CD14-positive monocyte (primary cell): ENCODE measurements at places on chromosomes 7 and 10. TPM values are rescaled to one million over a fixed set of nuclear protein-coding genes. Genes with fewer than 3 reads are reported as not detected.

GRCh38 chr10:131043039-131043691 is 268.4 kb downstream of the TCERG1L start:
- no peak overlapping the region for H3K27ac ChIP-seq
- no peaks in the 10 kb centered on the region for H3K4me1 ChIP-seq
- H3K4me3 ChIP-seq = no peak overlapping the region
- no peaks in the 10 kb centered on the region for H3K27me3 ChIP-seq

DNA sequence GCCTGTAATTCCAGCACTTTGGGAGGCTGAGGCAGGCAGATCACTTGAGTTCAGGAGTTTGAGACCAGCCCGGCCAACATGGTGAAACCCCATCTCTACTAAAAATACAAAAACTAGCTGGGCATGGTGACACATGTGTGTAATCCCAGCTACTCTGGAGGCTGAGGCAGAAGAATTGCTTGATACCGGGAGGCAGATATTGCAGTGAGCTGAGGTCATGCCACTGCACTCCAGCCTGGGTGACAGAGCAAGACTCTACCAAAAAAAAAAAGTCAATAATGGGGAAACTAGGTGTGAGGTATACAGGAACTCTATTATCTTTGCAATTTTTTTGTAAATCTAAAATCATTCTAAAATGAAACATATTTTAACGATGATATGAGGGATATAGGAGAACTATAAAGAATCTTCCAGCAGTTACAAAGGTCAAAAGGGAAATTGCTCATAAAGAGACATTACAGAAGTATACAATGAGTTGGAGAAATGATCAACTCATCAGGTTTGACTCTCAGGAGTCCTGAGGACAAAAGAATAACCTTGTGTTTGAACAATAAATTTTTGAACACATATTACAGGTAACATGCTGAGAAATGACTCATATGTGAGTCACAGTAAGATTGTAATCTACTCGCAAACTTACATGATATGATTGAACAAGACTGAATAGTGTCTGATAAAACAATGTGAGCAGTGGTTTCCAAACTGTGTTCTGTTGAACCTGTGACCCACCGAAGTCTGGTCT is 272.6 kb downstream of the FGFR2 start:
- no peak overlapping the region for H3K27ac ChIP-seq
- H3K4me1 ChIP-seq = no peaks in the 10 kb centered on the region
- H3K36me3 ChIP-seq = no peaks in the 10 kb centered on the region
- no peak overlapping the region for H3K4me3 ChIP-seq

DNA sequence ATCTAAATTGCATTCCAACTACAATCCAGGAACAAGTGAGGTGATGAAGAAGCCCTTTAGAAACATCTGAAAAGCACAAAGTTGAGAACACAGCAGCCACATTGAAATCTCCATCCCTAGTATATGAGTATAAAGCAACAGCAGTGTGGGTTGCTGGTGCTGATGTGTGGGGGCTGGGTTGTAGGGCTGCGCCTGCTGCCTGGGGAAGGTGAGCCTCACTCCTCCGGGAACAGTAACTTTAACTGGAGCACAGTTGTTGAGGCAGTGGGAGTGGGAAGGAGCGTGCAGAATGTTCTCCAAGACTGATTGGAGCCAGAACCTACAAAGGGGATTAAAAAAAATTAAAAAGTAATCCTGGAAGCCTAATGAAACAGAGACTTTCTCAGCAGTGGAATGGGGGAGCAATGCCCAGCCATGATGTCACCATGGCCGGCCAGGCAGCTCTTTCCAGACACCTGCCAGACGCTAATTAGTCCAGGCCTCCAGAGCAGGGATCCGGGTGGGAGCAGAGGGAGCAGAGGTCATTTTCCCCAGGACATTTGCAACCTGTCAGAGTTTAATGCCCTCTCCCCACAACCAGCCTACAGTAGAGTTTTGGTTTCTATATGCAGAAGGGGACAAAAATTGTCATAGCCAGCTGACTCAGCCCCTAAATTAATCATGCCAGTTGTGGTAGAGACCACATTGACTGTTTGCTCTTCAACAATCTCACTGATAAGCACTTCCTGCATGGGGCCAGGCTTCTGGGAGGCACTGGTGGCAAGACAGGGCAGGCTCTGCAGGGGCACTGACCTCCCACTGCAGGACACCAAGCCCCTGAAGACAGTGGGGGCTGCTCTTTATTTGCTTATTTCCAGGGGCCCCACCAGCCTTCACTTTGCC is 133.0 kb upstream of the ZNF32 start:
- H3K4me1 ChIP-seq = no peaks in the 10 kb centered on the region
- DNase-seq = no peak
- H3K27ac ChIP-seq = no peak overlapping the region
- no peaks in the 10 kb centered on the region for H3K27me3 ChIP-seq
- H3K4me3 ChIP-seq = no peak overlapping the region

COL1A2 gene
- polyA plus RNA-seq = not detected
